ENCODE measurements at places on chromosomes 2 and 18.

GRCh38 chr2:218777276-218777990 lies 4.5 kb upstream of the CYP27A1 start:
- DNase-seq, result no peak

DNA sequence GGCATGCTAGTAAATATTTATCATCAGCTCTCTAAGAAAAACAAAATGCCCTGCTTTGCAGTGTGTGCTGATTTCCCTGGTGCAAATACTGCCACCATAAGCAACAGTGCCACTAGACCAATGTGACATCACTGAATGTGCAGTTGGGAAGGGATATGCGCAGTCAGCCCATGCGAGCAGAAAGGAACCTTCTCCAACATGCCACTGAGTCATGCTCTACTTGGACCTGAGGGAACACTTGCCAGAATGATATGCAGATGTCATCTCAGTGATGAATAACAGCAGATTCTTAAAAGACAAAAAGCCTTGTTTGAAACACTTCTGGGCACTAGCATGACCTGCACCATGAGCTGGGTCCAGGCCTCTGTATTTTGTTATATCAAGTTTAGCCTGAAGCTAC lies 55.3 kb upstream of the REL start:
- no peak for DNase-seq

DNA sequence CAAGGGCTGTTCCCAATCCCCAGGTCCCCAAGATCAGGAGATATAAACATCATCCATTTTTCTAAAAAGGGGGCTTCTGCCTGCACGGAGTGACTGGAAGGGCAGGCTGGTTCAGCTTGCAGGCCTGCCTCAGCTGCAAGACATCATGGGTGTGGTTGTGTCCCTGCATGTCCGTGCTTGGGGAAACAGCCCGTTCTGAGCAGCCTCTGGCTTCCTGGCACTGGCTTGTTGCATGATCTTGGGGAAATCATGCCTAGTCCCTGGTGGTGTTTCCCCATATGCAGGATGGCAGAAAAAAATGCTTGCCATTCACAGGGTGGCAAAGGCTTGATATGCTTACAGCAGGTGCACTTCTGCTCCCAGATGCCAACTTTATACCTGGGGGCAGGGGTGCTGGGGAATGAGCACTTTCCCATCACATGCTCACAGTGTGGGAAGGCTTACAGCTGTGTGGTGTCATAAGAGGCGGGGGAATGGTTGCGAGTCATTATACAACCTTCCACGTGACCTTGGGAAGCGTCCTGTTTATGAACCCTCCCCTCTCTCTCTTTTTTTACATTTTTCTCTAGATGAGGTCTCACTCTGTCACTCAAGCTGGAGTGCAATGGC lies 7.2 kb downstream of the PCARE start:
- no peak for DNase-seq

DNA sequence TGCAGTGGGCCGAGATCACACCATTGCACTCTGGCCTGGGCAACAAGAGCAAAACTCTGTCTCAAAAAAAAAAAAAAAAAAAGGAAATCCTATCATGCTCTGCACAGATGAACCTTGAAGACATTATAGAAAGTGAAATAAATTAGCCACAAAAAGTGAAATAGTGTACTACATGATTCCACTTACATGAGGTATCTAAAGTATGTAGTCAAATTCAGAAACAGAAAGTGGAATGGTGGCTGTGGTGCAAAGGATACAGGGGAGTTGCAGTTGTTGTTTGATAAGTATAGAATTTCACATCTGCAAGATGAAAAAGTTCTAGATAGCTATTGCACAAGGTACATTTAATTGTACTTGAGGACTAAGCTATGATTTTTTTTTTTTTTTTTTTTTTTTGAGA lies 5.2 kb downstream of the ZRANB3 start:
- DNase-seq, result no peak

DNA sequence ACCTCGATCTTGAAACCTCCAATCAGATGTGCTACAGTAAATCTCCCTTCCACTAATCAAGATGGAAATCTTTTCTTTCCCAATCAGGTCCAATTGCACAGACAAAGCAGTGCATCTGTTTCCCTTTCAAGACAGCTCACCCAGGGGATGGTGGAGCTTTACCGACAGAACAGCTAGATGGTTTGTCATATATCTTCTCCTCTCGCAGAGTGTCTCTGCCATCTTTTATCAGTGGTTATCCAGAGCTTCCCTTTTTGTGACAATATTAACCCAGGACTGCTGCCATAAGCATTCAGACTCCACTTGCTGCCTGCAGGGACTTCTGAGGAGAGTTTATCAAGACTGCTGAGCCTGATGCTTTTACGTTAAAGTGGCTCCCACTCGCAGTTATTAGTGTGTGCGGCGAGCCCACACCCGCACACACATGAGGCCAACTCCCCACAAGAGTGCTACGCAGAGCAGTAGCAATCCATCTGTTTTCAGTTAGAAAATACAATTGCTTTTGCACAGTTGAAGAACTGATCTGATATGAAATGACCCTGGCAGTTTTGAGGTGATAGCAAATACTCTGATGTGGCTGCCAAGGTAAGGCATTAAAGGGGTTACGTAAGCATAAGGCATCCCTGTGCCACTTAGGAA lies 398.9 kb downstream of the NCKAP5 start:
- DNase-seq, result no peak

DNA sequence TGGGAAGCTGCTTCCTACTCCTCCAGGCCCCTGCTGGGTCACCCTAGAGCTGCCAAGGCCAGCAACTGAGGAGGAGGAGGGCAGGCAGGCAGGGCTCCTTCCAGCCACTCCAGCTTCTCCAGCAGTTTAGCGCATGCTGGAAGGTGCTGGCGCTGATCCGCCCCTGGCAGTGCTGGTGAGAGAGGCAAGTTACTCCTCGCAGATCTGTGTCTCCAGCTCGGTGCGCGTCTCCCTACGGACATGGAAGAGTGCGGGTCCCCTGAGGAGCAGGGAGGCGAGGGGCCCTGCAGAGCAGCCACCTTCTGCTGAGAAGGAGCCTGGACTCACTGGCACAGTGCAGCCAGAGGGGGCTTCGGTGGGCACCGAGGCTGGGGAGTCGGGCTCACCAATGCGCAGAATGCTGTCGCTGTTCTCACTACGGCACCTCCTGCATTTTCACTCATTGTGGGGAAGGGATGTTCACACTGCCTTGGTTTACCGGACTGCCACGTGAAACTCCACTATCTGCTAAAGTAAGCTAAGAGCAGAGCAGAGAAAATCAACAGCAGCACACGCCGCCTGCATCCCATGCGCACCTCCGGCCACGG lies 206.0 kb downstream of the HDAC4 start:
- DNase-seq, result no peak

DNA sequence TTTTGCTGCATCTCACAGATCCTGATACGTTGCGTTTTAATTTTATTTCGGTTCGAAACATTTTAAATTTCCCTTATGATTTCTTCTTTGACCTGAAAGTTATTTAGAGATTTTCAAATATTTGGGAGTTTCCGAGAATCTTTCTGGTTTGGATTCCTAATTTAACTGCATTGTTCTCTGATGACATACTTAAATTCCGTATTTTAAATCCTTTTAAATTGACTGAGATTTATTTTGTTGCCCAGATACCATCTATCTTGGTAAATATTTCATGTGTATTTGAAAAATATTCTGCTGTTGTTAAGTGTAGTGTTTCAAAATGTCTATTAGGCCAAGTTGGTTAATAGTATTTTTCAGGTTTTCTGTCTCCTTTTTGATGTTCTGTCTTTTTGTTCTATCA lies 37.7 kb downstream of the MROH2A start:
- DNase-seq, result no peak

DNA sequence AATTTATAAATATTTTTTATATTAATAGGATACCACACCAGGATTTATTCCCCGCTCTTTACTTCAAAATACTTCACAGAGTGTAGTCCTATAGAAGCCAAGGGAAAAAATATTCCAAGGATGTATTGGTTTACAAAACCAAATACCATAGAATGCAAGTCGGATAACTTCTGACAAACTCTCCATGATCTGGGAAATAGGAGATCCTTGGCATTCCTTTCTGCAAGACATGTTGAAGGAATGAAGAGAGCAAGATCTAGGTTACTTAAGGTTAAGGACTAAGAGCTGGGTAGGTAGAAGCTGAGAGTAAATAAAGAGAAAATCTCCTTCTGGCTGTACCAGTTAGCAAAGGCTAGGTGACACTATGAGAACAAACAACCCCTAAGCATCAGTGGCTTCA lies 141.2 kb downstream of the LRATD1 start:
- no peak for DNase-seq

- no peak for DNase-seq
These were observed 4.6 kb downstream of the EFHD1 start for GRCh38 chr2:232637866-232638583.

DNA sequence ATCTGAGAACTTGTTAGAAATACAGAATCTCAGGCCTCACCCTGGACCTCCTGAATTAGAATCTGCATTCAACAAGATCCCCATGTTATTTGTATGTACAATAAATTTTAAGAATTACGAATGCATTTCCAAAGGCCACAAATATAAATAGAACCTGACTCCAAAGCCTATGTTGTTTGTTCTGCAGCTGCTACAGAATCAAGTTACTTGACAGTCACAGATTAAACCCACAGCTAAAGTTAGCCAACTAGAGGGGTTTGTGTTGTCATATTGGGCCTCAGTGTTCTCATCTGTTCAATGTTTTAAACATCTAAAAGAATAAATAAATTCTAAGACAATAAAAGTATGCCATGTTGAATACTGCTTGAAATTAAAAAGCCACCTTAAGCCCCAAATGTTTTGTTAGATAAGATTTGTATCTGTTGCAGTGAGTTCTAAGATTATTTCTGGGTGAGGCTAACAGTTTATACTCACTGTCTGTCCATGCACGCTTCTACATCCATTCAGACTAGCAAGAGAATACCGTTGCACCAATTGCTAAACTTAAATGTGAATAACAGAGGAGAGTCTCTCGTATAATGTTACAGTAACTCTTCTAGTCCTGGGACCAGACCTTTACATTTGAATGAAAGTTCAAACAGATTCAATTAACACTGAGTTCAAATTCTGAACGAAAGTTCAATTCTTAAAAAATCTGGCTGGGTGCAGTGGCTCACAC lies 200.4 kb downstream of the MEMO1 start:
- no peak for DNase-seq

DNA sequence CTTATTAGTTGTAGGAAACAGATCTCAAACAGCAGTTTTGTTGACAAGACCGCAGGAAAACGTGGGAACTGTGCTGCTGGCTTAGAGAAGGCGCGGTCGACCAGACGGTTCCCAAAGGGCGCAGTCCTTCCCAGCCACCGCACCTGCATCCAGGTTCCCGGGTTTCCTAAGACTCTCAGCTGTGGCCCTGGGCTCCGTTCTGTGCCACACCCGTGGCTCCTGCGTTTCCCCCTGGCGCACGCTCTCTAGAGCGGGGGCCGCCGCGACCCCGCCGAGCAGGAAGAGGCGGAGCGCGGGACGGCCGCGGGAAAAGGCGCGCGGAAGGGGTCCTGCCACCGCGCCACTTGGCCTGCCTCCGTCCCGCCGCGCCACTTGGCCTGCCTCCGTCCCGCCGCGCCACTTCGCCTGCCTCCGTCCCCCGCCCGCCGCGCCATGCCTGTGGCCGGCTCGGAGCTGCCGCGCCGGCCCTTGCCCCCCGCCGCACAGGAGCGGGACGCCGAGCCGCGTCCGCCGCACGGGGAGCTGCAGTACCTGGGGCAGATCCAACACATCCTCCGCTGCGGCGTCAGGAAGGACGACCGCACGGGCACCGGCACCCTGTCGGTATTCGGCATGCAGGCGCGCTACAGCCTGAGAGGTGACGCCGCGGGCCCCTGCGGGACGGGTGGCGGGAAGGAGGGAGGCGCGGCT lies at the start of gene TYMS:
TSS of gene TYMS (plus strand) at position 343 of the 690 bp plus-strand sequence. CDS start at position 433, 90 bp downstream.
- DNase-seq, result no peak

DNA sequence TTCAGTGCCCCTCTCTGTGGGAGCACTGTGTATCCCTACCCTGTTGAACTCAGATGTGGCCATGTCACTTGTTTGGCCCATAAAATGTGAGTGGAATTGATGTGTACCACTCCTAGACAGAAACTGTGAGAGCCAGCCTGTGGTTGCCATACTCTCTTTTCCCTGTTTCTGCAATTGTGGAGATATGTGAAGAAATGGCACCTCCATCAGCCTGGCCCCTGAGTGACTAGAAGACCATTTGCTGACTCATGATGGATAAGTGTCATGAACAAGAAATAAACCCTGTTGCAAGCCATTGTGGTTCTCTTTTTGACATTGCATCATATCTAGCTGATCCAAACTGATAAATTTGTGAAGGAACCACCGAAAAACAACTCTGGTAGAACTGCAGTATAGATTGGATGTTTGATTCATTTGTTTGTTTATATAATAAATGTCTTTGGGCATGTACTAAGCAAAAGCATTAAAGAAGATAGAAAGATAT lies 214.5 kb upstream of the FBXO11 start:
- no peak for DNase-seq

- DNase-seq, result no peak
These were observed 340.5 kb downstream of the PARD3B start for GRCh38 chr2:204885747-204886146.

- no peak for DNase-seq
These were observed 43.2 kb downstream of the KCNE4 start for GRCh38 chr2:223095207-223095606.

DNA sequence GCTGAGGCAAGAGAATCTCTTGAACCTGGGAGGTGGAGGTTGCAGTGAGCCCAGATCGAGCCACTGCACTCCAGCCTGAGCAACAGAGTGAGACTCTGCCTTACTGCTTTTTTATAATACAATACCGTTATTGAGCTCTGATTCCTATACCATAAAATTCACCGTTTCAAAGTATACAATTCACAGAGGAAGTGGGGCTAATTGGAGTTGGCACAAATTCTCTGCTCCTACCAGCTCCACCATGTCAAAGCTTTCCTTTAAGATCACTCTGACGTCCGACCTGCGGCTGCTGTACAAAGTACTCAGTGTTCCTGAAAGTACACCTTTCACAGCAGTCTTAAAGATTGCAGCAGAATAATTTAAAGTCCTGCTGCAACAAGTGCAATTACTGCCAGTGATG lies 29.6 kb upstream of the CYBRD1 start:
- DNase-seq, result no peak

GRCh38 chr18:58788470-58788869 lies 76.2 kb upstream of the ZNF532 start:
- DNase-seq, result no peak
